Activated naive CD4-positive, alpha-beta T cell (primary cell): ENCODE measurements at places on chromosomes 7 and 10.

DNA sequence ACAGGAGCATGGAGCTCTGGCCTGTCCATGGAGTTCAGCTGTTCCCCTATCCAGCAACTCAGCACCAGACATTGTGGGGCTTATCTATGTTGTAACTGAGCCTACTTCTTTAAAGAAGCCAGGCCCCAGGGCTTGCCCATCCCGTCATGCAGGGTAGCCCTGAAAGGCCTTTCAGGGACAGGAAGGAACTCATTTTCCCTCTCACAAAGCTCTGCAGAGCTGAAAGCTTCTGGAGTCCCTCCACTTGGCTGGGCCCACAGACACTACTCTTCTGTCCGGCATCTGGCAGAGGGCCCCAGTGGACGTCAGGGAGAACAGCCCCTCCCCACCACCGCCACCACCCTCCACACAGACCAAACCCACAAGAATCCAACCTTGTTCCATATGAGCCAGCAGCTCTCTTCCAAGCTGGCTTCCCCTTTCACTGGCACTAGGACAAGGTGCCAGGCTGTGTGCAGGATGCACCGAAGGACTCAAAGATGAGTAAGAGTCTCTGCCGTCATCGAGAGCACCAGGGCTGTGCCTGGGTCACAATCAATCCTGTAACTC, 33.1 kb downstream of the DENND2A start:
- no peak for DNase-seq

GRCh38 chr10:79086822-79087221, 18.1 kb downstream of the ZMIZ1 start:
- DNase-seq: no peak

DNA sequence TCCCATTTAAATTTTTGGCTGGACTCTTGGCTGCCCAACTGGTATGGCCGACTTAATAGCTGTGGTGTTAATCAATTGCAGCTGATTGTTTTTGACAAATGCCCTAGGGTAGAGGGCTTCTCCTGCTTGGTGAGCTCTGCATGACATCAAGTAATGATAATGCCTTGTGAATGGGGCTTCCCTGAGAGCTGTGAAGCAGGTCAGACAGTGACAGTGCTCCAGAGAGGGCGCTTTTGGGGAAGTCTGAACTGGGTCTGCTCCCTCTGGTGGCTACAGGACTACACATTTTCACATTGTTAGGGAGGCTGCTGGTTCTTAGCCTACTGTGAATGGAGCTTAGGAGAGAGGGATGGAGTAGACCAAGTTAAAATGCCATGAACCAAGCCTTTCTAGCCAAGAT, 98.8 kb downstream of the SDK1 start:
- no peak for DNase-seq

DNA sequence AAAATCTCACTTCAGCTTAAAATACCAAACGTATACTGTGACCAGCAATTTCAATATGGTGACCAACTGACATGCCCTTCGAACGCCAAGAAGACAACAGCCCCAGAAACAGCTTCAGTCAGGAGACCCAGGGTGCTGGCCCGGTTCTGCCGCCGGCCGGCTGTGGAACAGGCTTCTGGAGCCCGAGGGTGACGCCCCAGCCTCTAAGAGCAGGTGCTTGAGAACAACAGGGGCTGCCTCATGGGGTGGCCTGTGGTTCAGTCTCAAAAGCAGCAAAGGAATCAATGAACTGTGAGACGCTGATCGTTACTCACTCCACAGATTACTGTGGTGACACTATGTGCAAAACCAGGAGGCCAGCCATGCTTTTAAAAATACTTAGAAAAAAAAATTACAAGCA, 17.3 kb downstream of the GPER1 start:
- DNase-seq: no peak

GRCh38 chr10:24136070-24136469, 72.9 kb upstream of the KIAA1217 start:
- no peak for DNase-seq

- DNase-seq: no peak
Observed at GRCh38 chr7:157397731-157398691, 61.2 kb downstream of the DNAJB6 start.

GRCh38 chr10:102503264-102504178, at the start of gene SUFU:
Gene SUFU (plus strand): TSS chr10:102503972. CDS start chr10:102504153, 181 bp downstream.
- peak; percentile 93 for DNase-seq

- DNase-seq: no peak
Observed at GRCh38 chr7:73833251-73833919, 2.6 kb downstream of the CLDN4 start.

DNA sequence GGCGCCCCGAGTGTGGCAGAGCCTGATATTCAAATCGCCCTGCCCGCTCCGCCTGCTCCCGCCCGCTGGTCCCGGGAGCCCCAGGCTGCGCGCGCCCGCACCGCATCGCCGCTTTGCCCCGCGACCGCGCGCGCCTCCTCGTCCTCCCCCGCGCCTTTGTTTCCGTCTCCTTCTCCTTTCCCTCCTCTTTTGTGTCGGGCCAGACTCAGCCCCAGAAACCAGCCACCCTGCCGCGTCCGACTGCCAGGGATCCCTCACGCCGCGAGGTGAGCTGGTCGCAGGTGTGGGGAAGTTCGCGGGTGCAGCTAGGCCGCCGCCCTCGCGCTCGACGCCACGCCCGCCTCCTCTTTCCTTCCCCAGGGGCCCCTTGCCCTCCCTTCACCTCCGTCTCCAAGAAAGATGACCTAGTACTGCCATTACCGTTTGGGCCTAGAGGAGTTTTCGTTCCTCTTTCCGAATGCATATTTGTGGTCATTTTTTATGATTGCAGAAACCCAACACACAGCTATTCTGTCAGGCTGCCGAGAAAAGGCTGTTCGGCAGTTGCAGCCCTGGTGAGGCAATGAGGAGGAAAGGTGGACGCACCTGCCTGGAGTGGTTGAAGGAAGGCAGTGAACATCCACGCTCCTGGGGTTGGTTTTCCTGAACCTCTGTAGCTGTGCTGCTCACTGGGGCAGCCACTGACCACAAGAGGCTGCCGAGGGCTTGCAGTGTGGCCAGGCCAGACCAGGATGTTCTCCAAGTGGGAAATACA, 107.3 kb downstream of the SNX10 start:
- no peak for DNase-seq

DNA sequence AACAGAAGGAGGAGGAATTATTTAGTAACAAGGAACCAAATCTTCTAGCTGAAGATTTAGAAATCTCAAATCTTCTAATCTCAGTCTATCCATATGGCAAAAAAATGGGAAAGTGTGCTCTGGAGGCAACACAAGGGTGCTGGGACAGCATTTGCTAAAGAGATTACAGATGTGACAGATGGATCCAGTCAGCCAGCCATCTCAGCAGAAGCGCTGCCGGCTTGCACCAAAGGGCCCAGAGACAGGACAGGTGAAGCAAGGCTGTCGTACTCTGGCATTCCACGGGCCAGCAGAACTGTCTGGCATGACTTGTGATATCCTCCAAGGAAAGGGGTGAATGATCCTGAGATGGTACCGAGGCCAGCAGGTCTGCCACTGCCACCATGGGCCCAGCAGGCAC, 45.7 kb upstream of the GJD4 start:
- no peak for DNase-seq

- no peak for DNase-seq
Observed at GRCh38 chr7:28531291-28531690, 119.0 kb downstream of the CREB5 start.
